ENCODE measurements at places on chromosomes 2 and 18.

- DNase-seq = no peak
These were observed 71.3 kb downstream of the C1D start for GRCh38 chr2:67991456-67991855.

GRCh38 chr2:22497064-22497463 is 887.9 kb upstream of the KLHL29 start:
- no peak for DNase-seq

DNA sequence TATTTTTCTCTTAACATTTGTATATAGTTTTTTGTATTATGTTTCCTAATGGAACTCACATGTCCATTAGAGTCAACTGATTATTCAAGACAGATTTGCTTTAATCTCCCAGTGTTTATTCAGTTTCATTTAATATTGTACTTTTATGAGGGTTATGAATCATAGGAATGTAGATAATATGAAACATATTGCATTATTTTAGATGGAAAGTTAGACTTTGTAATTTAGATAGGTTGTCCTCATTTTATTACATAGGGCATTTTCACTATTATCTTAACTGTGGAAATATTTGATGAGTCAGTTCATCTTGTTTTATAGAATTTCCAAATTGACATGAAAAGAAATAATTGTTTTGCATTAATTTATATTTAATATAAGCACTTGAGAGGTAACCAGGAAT is 240.8 kb downstream of the PLCL1 start:
- DNase-seq = no peak

- no peak for DNase-seq
These were observed 372.8 kb upstream of the UBE2E3 start for GRCh38 chr2:180607514-180608049.

DNA sequence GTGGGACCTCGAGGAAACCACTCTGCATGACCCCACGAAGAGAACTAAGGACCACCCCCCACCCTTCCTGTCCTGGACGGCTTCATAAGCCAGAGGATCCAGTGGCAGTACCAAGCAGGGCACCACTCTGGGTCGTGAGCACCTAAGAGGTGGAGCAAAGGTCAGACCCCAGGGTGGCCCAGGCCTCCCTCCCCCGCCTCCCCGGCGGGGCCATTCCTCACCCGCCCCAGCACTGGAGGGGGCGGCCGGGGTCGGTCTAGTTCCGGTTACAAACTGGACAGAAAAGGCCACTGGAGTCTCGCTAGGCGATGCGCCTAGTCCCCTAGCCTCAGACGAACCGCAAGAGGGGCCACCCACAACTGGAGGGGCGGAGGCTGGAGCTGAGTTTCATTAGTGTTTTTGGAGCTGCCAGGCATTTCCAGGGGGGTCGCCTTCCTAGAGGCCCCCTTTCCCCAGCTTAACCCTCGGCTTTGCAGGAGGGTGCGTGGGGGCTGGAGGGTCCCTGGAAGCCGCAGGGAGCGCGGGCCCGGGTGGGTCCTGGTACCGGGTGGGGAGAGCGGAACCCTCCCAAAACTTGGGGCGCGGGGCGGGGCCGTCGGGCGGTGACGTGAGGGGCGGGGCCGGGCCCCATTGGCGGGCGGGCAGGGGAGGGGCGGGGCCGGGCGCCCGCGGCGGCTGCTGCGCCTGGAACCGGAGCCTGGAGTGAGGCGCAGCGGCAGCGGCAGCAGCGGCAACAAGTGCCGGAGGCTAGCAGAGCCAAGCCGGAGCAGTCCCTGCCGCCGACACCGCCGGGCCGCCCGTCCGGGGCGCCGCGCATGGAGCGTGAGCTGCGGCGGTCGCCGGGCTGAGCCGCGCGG is at the start of gene B3GNT2:
Gene B3GNT2 (plus strand): TSS at position 695 of the 857 bp plus-strand sequence. CDS start 26,106 bp downstream, outside the sequence.
- DNase-seq = peak; percentile 90

DNA sequence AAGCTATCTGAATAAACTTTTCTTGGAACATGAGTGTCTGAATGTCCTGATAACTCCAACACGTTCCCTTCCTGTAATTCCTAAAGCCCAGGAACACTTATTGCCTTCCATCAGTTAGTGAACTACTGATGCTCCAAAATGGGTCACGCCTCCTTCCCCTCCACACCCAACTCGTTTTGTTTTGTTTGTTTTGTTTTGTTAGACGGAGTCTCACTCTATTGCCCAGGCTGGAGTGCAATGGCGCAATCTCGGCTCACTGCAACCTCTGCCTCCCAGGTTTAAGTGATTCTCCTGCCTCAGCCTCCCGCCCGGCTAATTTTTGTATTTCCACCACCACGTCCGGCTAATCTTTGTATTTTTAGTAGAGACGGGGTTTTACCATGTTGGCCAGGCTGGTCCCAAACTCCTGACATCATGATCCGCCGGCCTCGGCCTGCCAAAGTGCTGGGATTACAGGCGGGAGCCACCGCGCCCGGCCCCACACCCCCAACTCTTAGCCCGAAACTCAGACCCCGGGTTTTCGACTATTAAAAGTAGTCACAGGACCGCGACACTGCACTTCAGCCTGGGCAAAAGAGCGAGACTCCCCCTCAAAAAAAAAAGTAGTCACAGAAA is 774 bp downstream of the IER3IP1 start:
- DNase-seq = no peak

DNA sequence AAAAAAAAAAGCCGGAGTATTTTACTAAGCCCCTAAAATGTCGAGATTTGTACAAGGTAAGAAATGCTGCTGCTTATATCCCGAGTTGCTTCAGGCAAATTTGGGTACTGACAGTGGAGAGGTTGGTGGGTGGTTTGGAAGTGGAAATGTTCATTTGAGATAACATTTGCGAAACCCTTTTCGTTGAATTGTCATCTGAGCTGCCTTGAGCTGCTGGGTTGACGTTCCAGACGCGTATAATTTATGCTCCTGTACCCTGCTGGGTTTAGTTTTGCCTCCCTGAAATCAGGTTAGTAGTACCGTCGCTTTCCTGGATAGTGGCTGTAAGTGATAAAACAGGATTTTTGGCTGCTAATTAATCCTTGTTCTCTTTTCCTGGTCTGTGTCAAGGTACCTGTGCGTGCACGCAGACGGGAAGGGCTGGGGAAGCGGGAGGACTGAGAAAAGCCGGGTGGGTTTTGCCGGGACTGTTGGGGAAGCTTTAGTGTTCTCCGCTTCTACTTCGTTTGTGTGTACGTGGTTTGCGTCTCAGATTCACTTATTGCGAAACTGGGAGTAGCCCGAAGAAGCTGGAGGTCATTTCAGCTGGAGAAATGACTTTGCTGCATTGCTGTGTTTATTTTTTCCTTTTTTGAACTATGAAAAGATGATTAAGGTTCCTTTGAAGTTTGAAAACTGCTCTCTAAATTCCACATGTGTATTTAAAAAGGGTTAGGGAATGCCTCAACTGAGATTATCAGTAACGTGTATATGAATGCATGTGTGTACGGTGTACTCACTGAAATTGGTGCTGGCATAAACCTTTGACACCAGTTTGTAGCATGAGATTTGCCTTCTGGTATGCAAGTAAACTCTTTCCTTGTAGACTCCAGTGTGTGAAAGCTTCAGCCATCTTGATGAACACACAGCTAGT is 709 bp downstream of the UGP2 start:
- peak; percentile 15 for DNase-seq

DNA sequence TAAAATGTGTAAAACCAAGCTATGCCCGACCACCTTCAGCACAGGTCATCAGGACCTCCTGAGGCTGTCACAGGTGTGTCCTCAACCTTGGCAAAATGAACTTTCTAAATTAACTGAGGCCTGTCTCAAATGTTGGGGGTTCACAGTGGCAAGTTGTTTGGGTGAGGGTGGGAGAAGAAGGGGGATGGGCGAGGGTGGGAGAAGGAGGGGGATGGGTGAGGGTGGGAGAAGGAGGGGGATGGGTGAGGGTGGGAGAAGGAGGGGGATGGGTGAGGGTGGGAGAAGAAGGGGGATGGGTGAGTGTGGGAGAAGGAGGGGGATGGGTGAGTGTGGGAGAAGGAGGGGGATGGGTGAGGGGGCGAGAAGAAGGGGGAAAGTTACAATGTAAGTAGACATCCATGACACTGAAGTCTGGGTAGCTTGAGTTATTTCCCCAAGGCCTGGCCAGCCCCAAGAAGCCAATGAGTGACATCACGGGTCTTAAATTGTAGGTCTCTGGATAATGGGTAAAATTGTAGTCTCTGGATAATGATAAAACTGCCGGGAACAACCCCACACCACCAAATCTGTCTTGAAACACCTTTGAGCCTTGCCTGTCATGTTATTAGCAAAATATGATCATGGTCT is 56.3 kb downstream of the TIMM21 start:
- DNase-seq = no peak

- no peak for DNase-seq
These were observed 267.4 kb upstream of the NT5C1B start for GRCh38 chr2:18856765-18857164.

GRCh38 chr2:8260213-8260612 is 421.6 kb upstream of the ID2 start:
- no peak for DNase-seq

- DNase-seq = no peak
These were observed 1.9 kb downstream of the PIEZO2 start for GRCh38 chr18:11147371-11147951.

- no peak for DNase-seq
These were observed 37.2 kb upstream of the BIN1 start for GRCh38 chr2:127143841-127144782.

DNA sequence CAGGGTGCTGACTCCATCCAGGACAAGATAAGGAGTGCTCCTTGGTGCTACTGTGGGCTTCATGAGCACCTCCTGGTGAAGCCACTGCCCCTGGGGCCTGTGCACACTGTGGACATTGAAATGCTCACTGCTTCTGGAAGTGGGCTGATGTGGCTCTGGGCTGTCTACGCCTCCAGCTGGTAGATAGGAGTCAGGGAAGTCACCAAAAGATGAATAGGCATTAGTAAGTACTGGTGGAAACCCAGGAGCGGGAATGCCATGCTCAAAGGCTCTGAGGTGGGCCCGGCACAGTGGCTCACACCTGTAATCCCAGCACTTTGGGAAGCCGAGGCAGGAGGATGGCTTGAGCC is 79.2 kb upstream of the MSH2 start:
- no peak for DNase-seq

- no peak for DNase-seq
These were observed 657.6 kb upstream of the SYT4 start for GRCh38 chr18:43934781-43935471.

- no peak for DNase-seq
These were observed 63.8 kb upstream of the DARS1 start for GRCh38 chr2:136049011-136049742.

GRCh38 chr18:13219593-13220159 is 1.1 kb downstream of the LDLRAD4 start:
- no peak for DNase-seq

- DNase-seq = no peak
These were observed 48.7 kb downstream of the TTC39C start for GRCh38 chr18:24063121-24063731.

DNA sequence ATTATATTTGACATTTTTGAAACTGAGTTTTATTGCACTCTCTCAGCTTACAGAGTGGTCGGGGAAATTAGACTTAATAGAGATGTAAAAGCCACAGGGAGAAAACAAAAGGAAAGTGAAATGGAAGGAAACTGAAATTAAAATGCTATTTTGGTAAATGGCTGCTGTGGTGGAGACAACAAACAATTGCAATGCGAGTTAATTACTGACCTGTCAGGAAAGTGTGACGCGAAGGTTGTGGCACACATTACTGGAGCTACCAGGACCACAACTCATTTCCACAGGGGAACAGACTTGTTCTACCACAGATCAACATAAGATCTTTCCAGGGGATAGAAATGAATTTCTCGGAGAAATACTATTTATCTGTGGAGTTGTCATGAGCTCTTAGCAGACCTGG is 19.5 kb downstream of the ARHGAP15 start:
- no peak for DNase-seq

- DNase-seq = no peak
These were observed 8.2 kb downstream of the ARHGAP25 start for GRCh38 chr2:68742626-68743415.

DNA sequence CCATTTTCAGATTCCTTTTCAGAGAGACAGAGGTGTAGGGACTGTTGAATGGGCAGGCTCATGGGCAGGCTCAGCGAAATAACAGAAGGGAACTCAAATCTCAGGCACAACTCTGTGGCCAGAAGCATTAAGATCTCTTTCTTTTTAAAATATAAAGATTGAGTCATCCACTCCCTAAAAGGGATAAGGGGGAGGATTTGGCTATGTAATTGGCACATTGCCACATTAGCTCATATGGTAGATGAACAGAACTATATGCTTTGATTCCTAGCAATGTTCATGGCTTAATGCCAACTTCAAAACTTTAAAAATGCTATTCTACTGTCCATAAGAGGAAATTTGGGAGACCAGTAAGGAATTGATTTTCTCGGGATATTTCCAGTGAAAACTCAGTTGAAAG is 53.8 kb upstream of the SLC5A7 start:
- no peak for DNase-seq

GRCh38 chr18:59871711-59872362 is 28.0 kb upstream of the PMAIP1 start:
- DNase-seq = no peak

GRCh38 chr2:112690853-112691401 is 29.9 kb upstream of the NT5DC4 start:
- peak; percentile 67 for DNase-seq

DNA sequence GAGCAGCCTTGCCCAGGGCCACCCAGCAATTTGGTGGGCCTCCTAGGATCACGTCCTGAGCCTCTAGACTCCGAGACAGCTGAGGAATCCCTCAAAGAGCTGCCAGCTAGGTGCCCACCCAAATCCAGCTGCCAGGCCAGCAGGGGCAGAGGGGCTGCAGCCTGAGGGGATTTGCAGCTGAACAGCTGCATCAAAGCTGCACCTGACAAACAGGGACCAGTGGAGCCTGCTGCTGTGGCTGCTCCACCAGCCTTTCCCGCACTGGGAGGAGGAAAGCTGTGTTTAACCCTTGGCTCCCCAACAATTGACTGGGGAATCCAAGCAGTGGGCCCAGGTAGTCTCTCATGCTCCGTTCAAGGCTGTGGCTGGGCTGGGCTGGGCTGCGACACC is 8.2 kb downstream of the ADRA2B start:
- no peak for DNase-seq

DNA sequence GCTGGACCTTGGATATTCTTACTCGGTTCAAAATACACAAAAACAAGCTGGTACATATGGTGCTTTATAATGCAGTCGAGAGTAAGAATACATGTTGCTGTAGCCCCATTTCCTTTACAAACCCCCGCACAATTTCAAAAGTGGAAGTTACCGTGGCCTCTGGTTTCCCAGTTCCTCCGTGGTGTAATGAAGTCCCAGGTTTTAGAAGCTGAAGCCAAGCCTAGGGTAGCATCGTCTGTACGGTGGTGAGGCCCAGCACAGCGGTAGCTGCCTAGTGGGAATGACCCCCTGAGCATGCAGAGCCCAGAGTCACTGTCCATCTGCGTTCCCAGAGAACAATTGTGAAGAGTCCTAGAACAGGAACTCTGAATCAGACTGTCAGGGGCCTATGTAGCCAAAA is 171.8 kb downstream of the ASXL3 start:
- DNase-seq = no peak

All from stimulated activated naive CD8-positive, alpha-beta T cell treated with anti-CD3 and anti-CD28 coated beads, Interleukin-15, Interleukin-2, amounts not matched to agents 100 U/mL and 50 U/mL, for 24 hours (primary cell).